ENCODE measurements at places on chromosomes 11 and 22.

GRCh38 chr11:78168539-78169477 lies 19.6 kb downstream of the KCTD21 start:
- DNase-seq: no peak

DNA sequence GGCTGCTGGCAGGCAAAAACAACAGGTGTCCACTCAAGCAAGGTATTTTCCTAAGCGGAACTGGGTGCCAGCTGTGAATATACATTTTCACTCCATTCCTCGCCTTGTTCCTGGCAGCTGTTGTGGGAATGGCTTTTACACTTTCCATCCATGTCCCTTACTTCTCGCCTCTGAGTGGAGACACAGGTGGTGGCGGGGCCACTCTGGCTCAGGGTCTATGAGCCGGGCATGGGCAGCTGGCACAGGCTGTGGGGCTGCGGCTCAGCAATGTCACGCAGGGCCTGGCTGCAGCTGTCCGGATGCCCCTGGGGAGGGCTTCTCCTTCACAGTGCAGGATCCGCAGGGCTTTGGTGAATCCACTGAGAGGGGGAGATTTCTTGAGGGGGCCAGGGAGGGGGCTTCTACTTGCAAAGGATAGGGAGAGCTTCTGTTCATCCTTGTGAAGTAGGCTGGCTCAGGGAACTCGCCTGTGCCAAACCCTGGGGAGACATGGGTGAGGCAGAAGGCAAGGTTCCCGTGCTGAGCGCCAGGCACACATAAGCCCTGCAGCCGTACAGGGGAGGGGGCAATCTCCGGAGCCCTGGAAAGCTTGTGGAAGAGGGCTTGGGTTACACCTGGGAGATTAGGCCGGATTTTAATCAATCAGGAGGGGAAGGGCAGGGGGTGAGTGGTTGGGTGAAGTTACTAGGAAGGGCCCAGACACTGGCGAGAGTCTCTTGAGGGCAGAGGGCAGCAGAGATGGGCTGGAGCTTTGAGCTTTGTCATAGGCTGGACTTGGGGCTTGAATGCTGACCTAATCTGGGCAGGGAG lies 45.7 kb downstream of the KCNQ1OT1 start:
- no peak for DNase-seq

GRCh38 chr11:103690356-103690755 lies 346.1 kb upstream of the DDI1 start:
- DNase-seq: no peak

GRCh38 chr22:20052309-20053259 lies 27.5 kb upstream of the DGCR8 start:
- DNase-seq: no peak

DNA sequence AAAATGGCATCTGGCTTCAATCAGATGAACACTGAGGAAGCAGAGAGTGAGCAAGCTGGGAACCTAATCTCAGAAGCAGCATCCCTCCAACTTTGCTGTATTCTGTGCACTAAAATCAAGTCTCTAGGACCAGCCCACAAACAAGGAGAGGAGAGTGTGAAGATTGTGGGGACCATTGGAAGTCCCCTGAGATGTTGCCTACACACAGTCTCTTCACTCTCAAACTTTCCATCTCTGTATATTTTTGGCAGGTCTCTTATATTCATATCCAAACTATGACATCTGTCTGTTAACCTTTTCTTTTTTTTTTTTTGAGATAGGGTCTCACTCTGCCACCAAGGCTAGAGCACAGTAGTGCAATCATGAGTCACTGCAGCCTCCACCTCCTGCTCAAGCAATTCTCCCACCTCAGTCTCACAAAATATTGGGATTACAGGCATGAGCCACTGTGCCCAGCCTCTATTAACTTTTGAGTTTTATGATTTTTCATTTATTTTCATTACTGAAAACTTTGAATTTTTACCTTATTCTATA lies 1096.4 kb downstream of the TBC1D22A start:
- no peak for DNase-seq

DNA sequence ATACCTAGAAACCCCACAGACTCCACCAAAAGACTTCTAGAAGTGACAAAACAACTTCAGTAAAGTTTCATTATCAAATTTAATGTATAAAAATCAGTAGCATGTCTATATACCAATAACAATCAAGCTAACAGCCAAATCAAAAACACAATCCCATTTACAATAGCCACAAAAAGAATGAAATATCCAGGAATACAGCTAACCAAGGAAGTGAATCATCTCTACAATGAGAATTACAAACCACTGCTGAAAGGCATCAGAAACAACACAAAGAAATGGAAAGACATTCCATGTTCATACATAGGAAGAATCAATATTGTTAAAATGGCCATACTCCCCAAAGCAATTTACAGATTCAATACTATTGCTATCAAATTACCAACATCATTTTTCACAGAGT lies 46.0 kb downstream of the PRCP start:
- no peak for DNase-seq

- DNase-seq: no peak
These were observed 104.8 kb upstream of the NAV2 start for GRCh38 chr11:19607656-19608360.

DNA sequence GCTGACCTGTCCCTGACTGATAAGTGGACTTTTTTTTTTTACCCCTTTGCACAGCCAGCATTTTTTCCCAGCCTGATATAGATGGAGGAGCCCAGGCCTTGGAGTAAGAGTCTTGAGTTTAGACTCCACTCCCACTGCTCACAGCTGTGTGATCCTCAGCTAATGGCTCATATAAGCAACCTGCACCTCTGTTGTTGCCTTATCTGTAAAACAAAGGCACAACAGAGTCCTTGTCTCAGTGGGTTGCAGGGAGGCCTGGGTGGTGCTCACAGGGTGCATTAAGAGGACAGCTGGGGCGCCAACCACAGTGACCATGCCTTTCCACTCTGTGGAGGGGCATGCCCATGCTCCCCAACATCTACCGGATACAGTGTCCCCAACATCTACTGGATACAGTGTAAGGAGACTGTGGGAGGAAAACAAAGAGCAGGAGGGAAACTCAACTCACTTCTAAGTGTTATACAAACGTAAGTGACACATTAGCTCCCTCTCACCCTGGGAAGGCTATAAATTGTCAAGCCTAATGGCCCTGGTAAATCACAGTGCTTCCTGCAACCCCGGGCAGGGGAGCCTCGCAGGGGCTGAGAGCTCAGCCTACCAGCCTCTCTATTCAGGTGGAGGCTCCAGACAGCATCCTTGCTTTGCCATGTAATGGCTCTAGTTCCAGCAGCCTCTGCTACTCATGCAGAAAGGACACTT lies 109.5 kb downstream of the TENM4 start:
- DNase-seq: no peak

GRCh38 chr11:118918128-118918685 lies 7.5 kb downstream of the BCL9L start:
- DNase-seq: no peak

DNA sequence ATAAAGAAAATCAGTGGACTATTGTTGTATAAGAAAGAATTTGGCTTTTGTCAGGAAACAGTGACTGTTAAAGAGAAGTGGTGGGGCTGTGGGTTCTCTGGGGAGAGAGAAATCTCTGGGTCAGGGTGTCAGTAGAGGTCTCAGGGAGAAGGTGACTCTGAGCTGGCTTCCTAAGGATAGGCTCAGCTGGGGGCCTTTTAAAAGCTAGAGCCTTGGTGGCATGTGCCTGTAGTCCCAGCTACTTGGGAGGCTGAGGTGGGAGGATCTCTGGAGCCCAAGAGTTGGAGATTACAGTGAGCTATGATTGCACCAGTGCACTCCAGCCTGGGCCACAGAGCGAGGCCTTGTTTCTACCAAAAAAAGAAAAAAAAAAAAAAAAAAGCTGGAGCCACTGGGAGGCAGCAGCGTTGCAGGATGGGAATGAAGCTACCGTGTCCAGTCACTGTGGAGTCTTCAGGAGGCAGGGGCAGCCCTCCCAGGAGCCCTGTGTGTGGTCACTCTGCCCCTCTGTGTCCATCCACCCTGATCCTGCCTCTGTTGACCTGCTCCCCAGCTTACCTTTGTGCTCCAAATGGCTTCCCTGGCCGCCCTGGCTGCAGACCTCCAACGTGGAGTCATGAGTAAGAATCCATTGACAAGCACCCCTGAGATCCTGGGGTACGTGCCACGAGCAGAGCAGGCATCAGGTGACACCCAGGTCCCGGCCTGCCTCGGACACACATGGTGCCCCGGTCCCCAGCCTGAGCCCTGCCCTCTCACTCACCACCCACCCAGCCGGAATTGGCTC lies 5.4 kb upstream of the MIF start:
- DNase-seq: no peak

- DNase-seq: no peak
These were observed 100.6 kb downstream of the RRAS2 start for GRCh38 chr11:14258221-14258935.

GRCh38 chr11:76824083-76824939 lies 36.4 kb upstream of the ACER3 start:
- no peak for DNase-seq

- DNase-seq: no peak
These were observed 596.0 kb upstream of the B3GAT1 start for GRCh38 chr11:135008001-135008405.

- DNase-seq: no peak
These were observed 20.1 kb upstream of the PLAAT2 start for GRCh38 chr11:63583357-63583677.

DNA sequence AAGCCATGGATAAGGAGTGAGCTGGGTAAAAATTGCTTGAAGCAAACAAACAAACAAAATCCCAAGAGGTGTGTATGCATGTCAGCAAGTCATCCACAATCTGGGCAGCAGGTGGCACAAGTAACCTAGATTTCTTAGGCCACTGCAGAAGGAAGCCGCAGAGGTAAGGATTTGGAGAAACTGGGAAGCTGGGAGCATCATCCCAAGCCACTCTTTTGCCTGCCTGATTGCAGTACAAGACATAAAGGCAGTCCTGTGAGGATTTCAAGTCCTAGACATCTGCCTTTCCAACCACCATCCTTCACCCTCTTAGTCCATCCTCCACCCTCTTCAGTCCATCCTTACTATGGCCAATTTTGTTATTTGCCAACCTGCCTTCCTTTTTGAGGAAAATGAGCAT lies 67.2 kb upstream of the BMAL1 start:
- DNase-seq: no peak

- DNase-seq: no peak
These were observed 33.2 kb downstream of the PPP2R1B start for GRCh38 chr11:111733016-111733415.

- DNase-seq: no peak
These were observed 8.9 kb downstream of the HPX start for GRCh38 chr11:6431861-6432260.

GRCh38 chr11:47248304-47248663 lies 330 bp downstream of the ACP2 start:
- no peak for DNase-seq

DNA sequence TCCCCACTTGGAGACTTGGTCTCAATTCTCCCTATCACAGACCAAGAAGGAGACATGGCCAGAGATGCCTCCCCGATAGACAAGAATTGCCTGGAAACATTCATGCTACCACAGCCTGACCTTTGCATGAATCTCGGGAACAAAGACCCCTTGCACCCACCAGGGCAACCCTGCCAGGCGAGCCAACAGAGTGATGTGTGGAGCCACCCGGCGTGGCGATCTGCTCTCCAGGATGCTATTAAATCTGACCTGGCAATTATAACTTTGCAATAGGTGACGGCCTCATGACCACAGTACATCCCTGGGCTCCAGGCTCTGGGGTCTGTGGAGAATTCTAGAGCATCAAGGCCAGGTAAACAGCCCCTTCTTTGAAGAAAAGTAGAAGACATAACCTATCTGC lies 31.1 kb upstream of the MN1 start:
- no peak for DNase-seq

- no peak for DNase-seq
These were observed 16.4 kb downstream of the TOM1 start for GRCh38 chr22:35315855-35316745.

- DNase-seq: no peak
These were observed 3.1 kb upstream of the BCR start for GRCh38 chr22:23177197-23177596.

DNA sequence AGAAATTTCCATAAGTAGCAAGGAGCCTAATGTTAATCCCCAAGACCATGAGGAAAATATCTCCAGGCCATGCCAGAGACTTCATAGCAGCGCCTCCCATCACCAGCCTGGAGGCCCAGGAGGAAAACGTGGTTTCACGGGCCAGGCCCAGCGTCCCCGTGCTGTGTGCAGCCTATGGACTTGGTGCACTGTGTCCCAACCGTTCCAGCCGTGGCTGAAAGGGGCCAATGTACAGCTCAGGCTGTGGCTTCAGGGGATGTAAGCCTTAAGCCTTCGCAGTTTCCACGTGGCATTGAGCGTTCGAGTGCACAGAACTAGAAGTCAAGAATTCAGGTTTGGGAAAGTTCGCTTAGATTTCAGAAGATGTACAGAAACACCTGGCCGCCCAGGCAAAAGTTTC lies 510.7 kb downstream of the CNTN5 start:
- no peak for DNase-seq

DNA sequence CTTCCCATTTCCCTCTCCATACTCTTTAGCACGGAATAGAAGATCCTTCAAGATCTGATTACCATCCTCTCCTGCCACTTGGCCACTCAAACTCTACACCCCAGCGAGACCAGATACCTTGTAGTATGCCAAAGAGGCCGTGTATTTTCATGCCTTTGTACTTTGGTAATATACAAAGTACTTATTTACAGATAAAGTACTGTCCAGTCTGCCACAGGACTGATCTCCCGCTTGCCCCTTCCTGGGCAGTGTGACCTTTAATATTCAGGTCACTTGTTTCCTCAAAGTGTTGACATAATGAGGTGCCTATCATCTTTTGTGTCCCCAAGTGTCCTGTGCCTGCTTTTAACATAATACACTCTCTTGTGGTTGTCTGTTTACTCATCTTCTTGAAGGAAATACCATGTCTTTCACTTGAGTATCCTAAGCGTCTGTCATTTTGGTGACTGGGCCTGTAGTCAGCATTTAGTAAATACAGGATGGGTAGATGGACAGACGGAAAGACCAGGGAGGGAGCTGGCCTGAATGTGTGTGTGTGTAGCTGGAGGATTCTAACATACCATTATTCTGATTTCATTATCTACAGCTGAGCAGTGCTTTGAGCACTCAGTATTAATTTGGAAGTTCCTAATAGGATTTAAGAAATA lies 137.4 kb downstream of the NAV2 start:
- no peak for DNase-seq

DNA sequence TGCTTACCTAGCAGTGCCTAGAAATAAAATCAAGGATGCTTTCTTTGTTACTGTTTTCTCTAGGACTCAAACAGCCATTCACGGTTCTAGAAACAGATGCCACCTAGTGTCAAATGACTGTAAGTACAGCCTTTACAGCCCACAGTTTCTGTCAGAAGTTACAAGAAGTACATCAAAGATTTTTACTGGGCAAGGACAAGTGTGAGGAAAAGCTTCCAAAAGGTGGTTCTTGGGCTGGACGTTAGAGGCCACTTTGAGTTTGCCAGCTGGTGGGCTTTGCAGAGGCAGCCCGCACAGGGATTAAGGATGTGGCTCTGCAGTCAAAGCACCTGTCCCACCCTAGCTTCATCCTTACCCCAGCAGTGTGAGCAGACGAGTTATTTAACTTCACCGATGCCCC lies 6.9 kb downstream of the KMT5B start:
- DNase-seq: no peak
